ENCODE measurements at places on chromosomes 1 and 21.

DNA sequence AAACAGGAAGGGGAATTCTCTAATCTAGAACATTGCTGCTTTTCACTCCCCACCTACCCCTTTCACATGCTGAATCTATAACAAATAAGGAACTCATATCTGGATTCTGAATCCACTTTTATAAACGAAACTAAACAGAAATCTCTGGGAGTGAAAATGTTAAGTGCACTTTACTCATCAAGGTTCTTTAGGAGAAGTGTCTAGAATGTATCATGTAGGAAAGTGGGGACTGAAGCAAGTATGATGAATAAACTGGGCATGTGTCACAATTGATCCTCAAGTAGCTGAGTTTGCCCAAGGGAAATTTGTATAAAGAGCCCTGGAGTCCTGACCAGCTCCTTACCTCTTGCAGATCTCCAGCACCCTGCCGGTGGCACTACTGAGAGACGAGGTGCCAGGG, 19.8 kb downstream of the AVPR1B start:
- no peak for DNase-seq

GRCh38 chr1:94831641-94832040, 11.5 kb downstream of the SLC44A3 start:
- no peak for DNase-seq

DNA sequence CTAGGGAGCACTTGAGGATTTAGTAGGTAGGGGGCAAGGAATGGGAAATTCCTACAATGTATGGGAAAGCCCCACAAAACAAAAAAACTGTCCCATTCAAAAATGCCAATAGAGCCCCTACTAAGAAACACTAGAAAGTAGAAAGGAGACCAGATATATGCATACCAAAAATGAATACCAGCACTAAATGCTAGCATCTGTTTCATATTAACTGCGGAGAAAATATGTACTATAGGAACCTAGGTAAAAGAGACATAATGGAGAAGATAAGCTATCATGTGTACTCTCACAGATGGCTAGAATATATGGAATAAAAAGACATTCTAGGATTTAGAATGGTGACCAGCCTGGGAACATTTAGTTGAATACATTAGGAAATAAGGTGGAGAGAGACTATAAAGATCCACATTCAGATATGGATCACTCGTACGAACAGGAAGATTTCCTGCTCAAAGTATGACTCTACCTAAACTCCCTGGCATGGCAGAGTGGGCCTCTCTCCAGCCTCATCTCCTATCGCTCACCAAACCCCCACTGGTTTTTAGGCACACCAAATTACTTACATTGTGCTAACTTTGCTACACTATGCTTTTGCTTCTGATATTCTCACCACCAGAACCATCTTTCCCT, 18.3 kb downstream of the ZNHIT6 start:
- DNase-seq = no peak

DNA sequence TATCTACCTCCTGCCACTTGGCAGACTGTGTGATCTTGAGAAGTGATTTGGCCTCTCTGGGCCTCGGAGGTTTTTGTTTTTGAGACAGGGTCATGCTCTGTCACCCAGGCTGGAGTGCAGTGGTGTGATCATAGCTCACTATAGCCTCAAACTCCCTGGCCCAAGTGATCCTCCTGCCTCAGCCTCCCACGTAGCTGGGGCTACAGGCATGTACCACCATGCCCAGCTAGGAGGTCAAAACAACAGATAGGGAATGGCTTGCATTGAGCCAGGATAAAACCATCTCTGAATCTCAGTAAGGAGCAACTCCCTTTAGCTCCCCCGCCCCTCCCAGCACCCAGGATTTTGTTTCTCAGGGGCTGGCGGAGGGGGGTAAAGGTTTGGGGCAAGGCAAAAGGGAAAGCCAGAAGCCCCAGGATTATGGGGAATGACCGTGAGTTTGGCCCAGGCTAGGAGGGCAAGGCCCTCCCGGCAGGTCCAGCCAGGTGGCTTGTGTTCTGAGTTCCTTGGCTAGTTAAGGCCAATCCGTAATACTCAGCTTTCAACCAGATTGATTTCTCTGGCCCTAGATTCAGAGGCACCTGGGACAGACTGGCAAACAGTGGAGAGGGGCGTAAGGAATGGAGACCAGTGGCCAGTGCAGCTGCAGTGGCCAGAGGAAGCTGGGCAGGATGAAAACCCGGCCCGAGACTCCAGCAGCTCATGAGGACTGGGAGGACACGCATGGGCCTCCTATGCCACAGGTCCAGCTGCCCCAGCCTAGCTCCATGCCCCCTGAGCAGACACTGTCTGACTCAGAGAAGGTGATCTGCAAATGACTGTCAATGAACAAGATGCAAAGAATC, 130.1 kb downstream of the DMRTB1 start:
- no peak for DNase-seq

- no peak for DNase-seq
Observed at GRCh38 chr1:204278958-204279357, 65.2 kb upstream of the GOLT1A start.

- no peak for DNase-seq
Observed at GRCh38 chr1:53359934-53360276, 32.0 kb upstream of the LRP8 start.

Measured in stimulated activated CD8-positive, alpha-beta memory T cell treated with anti-CD3 and anti-CD28 coated beads, Interleukin-2, amount 100 ng/mL, for 1 hour (primary cell).